ENCODE measurements at places on chromosomes 1 and 21. TPM values are rescaled to one million over a fixed set of nuclear protein-coding genes. Genes with fewer than 3 reads are reported as not detected.

- DNase-seq: no peak
These were observed 329.4 kb downstream of the KCNT2 start for GRCh38 chr1:196278816-196279215.

DNA sequence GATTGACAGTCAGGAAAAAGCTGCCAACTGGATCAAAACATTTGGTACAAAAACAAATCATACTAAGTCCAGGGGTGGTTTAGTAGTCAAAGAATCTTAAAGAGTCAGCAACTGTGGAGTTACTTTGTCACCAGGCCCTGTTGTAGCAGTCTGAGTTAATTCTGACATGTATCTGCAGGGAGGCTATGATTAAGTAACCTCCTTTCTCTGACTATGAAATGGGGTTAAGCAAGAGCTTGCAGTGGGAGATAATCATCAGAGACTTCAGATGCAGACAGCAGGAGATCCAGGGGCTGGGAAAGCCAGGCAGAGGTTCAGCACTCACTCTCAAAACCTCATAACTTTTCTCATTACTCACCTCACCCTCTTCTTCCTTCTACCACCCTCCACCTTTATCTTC lies 99.2 kb upstream of the BTG3 start:
- DNase-seq: no peak

GRCh38 chr1:221149111-221149510 lies 269.9 kb downstream of the HLX start:
- no peak for DNase-seq

SERINC2 gene
- 15.5 TPM for polyA plus RNA-seq

Measured in SK-N-SH (cell line).